ENCODE measurements at places on chromosomes 3 and 15. TPM values are rescaled to one million over a fixed set of nuclear protein-coding genes. Genes with fewer than 3 reads are reported as not detected.

Gene MYZAP
- 8.4 TPM for total RNA-seq

Gene KCNAB1
- total RNA-seq: 14.0 TPM

Gene GOLGA8S
- total RNA-seq: 0.38 TPM

Gene PLA2G4B
- 1.5 TPM for total RNA-seq
